ENCODE measurements at places on chromosomes 16 and 17.

DNA sequence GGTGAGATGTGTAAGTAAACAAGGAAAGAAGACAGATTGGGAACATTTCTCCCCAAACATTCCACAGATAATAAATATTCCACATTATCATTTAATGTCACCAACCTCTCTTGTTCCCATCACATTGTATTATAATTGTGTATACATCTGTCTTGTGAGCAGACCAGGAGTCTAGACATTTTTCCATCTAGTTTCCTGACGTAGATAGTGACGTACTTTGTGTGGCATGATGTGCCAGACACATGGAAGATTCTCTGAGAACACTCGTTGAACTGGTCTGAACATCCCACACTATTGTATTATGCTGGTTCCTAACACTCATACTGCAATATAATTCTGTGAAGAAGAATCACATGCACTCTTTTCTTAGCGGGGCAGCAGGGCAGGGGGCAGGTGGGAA, 34.0 kb downstream of the WSB1 start:
- DNase-seq: no peak

DNA sequence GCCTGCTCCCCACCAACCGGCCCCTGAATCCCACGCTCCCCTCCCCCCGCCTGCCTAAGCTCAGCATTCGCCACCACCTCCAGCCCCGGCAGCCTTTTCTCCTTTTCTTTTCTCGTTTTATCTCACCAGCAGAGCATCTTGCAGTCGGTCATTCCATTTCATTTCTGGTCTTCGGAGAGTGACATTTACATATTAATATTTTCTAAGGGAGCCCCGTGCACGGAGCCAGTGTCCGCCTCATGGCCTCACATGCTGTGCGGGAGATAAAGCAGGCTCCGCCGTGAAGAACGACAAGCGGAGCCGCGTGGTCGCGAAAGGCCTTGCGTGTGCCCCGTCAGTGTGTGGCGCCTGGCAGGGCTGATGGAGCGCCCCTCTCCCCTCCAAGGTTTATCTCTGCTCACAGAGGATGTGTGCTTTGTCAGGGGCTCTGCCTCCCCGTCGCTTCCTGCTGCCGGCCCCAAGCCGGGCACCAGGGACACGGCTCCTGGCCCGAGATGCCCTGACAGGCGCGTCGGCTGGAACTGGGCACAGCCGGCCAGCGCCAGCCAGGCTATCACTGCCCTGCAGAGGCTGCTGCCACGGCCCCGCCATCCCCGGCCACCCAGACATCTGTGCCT, 95.5 kb upstream of the GSE1 start:
- DNase-seq: no peak

DNA sequence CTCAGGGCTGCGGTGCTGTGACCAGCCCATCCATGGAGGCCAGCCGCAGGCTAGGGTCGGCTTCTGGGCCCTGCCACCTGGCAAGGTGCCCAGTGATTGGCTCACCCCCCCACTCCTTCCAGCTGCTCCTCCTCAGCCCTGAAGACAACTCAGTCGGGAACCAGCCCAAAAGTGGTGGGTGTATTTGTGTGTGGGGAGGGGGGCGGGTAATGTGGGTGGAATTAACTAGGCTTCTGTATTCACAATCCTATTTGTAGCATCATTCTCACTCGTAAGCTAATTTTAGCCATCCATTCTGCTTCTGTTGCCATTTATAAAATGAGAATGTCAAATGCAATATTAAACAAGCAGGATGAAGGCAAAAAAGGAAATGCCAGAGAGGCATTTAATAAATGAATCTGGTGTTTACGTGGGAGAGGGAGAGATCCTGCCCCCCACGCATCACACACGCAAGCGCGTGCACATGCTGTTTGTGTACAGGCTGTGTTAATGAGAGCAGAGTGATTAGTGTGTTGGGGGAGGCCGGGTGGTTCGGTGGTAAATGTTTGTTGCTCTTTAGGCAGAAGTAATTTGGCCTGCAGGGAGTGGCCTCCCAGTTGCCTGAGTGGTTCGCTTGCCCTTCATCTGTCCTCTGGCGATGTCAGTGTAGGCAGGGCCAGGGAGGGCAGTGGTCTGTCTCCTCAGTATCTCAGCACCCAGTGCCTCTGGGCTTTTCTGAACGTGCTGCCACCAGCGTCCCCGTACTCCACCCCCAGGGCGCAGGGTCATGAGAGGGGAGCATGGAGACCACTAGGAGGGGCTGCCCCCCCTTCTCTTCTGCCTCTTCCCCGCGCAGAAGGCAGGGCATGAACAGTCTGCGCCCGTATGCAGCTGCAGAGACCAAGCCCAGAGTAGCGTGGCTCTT, 140.1 kb downstream of the CCDC182 start:
- no peak for DNase-seq

DNA sequence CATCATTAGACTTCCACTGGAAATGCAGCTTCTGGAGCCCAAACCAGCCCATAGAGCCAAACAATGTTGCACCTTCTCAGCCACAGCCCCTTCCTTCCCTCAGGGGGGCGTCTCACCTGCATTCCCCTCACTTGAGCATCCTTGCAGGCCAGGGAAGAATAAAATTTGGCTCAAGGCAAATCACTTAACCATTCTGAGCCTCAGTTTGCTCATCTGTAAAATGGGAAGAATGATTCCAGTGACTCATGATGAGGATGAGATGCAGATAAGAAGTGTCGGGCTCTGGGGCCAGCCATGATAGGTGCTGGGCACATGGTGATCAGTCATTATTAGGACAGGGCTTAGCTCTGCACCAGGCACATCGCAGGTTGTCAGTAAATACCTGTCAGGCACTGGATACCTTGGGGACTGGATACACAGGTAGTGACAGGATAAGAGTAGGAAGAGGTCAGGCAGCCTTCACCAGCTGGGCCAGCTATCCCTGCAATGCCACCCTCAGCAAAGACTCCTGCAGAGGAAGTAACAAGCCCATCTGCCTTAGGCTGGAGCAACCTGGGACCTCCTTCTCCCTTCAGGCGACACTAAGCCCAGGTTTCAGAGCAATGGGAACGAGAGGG, 208.0 kb upstream of the TNRC6C start:
- DNase-seq: no peak

Data from ACHN (cell line).